ENCODE measurements at places on chromosomes 5 and 9. TPM values are rescaled to one million over a fixed set of nuclear protein-coding genes. Genes with fewer than 3 reads are reported as not detected.

C1QTNF3 gene
- 0.60 TPM for total RNA-seq

CDKN2AIPNL gene
- total RNA-seq: 5.7 TPM

CBY3 gene
- total RNA-seq: not detected

DAB2IP gene
- total RNA-seq: 7.7 TPM

FREM1 gene
- under 0.01 TPM for total RNA-seq

POLR3G gene
- total RNA-seq: 2.8 TPM

NRARP gene
- total RNA-seq: 0.30 TPM

DPH7 gene
- total RNA-seq: 14.0 TPM

PHF24 gene
- total RNA-seq: under 0.01 TPM

DCANP1 gene
- not detected for total RNA-seq

CDKN2A gene
- 19.0 TPM for total RNA-seq

KCNV2 gene
- not detected for total RNA-seq

CATSPER3 gene
- total RNA-seq: not detected

SGCD gene
- total RNA-seq: 24.2 TPM

PTPN3 gene
- 2.7 TPM for total RNA-seq

MEGF10 gene
- under 0.01 TPM for total RNA-seq

GOLGA1 gene
- 3.4 TPM for total RNA-seq

ANGPTL2 gene
- total RNA-seq: 3.8 TPM

FOXD4L4 gene
- 0.08 TPM for total RNA-seq

RANBP3L gene
- total RNA-seq: 0.08 TPM

LSM11 gene
- total RNA-seq: 4.7 TPM

IL33 gene
- 186 TPM for total RNA-seq

LRRC70 gene
- total RNA-seq: 1.4 TPM

FRMD3 gene
- total RNA-seq: 0.94 TPM

CD74 gene
- total RNA-seq: 0.15 TPM

ITGA1 gene
- 10.2 TPM for total RNA-seq

SLC46A2 gene
- total RNA-seq: not detected

SERINC5 gene
- 12.9 TPM for total RNA-seq

LCP2 gene
- not detected for total RNA-seq

All from smooth muscle cell of the coronary artery (primary cell).